ENCODE measurements at places on chromosomes 16 and 17. TPM values are rescaled to one million over a fixed set of nuclear protein-coding genes. Genes with fewer than 3 reads are reported as not detected.

GRCh38 chr16:58582971-58583765, 46.5 kb downstream of the CNOT1 start:
- H3K4me3 ChIP-seq: no peak overlapping the region
- no peaks in the 10 kb centered on the region for H3K27me3 ChIP-seq
- H3K36me3 ChIP-seq: peaks cover 31% of the 10 kb centered on the region
- peak; percentile 40 for DNase-seq
- no peak overlapping the region for H3K27ac ChIP-seq
- peaks cover 9% of the 10 kb centered on the region for H3K4me1 ChIP-seq

GRCh38 chr17:33838281-33838680, 416.8 kb upstream of the CCL2 start:
- no peak overlapping the region for H3K27ac ChIP-seq
- no peaks in the 10 kb centered on the region for H3K4me1 ChIP-seq
- DNase-seq: no peak
- no peaks in the 10 kb centered on the region for H3K36me3 ChIP-seq
- no peak overlapping the region for H3K4me3 ChIP-seq

DNA sequence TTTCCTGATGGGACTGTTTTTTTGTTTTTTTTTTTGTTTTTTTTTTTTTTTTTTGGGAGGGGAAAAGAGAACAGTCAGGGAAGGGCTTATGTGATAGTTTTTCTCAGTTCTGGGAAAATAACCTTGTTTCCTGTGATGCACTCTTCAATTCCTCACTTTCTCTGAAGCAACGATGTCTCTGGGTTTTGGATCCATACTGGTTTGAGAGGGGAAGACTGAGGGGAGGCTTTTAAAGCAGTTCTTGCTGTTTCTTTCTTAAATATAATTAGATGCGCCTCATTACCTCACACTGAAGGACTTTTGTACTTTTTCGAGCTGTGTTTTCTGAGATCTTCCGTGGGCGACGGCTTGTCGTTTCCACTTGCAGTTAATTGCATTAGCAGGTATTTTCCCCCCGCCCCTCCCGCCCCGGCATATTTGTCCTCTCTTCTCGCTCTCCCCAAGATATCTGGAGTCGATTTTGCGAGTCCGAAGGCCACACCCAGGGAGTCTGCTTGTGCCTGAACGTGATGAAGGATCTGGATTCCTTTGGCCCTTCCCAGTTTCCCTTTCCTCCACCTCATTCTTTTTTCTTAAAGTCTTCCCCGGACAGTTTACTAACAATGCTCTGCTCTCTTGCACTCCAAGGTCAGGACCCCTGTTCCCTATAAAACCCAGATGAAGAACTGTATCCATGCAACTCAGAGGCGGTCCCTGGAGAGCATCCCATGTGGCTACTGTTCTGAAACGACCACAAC, 125.2 kb upstream of the ZFHX3 start:
- H3K27ac ChIP-seq: peak overlapping the region; percentile 72
- H3K4me1 ChIP-seq: peaks cover 29% of the 10 kb centered on the region
- no peaks in the 10 kb centered on the region for H3K27me3 ChIP-seq
- H3K4me3 ChIP-seq: no peak overlapping the region
- H3K36me3 ChIP-seq: no peaks in the 10 kb centered on the region

DNA sequence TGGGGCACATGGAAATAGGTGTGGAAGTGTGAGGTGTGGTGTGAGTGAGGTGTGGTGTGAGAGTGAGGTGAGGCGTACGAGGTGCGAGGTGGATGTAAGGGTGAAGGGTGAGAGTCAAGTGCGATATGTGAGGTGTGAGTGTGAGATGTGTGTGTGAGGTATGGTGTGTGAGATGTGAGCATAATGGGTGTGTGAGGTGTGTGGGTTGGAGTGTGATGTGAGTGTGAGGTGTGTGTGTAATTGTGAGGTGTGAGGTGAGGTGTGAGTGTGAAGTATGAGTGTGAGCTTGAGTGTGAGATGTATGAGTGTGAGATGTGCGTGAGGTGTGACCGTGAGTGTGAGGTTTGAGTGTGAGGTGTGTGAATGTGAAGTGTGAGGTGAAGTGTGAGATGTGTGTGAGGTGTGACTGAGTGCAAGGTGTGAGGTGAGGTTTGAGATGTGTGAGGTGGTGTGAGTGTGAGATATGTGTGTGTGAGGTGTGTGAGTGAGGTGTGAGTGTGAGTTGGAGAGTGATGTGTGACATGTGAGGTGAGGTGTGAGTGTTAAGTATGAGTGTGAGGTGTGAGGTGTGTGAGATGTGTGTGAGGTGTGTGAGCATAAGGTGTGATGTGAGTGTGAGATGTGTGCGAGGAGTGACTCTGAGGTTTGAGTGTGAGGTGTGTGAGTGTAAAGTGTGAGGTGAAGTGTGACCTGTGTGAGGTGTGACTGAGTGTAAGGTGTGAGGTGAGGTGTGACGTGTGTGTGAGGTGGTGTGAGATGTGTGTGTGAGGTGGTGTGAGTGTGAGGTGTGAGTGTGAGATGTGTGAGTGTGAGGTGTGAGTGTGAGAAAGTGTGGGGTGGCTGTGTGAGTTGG, 354.0 kb downstream of the FOXL1 start:
- H3K27ac ChIP-seq: peak overlapping the region; percentile 91
- DNase-seq: no peak
- peaks cover 49% of the 10 kb centered on the region for H3K4me1 ChIP-seq

- H3K4me3 ChIP-seq: no peak overlapping the region
- no peaks in the 10 kb centered on the region for H3K36me3 ChIP-seq
- no peak for DNase-seq
- no peak overlapping the region for H3K27ac ChIP-seq
- H3K4me1 ChIP-seq: no peaks in the 10 kb centered on the region
- no peaks in the 10 kb centered on the region for H3K27me3 ChIP-seq
These were observed 482.8 kb downstream of the CDH13 start for GRCh38 chr16:83109490-83110125.

The C16orf54 gene
- not detected for polyA plus RNA-seq

DNA sequence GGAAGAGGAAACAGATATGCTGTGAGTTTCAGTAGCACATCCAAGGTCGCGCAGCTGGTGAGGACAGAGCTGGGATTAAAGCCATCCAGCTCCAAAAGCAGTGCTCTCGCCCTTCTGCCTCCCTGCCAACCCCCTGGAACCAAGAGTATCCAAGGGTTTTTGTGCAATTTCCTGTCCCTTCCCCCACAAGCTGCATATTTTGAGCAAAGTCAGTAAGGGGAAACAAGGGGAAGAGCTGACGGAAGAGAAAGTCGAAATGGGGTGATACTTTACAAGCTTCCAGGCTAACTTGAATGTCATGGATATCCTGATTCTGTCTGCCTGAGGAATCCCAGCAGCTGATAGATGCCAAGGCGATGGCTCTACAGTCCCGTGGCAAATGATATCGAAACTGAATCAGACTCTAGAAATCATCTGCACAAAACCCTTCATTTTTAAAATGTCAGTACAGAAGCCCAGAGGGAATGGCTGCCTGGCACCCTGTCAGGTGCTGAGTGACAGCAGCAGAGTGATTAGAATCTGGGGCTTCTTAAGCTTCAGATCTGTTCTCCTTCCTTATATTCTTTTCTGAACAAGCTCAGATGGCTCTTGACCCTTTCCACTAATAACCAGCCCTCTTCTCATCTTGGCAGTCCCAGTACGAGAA, 42.9 kb upstream of the TEKT3 start:
- H3K4me1 ChIP-seq: peaks cover 3% of the 10 kb centered on the region
- no peak overlapping the region for H3K4me3 ChIP-seq
- H3K36me3 ChIP-seq: no peaks in the 10 kb centered on the region

The TVP23A gene
- polyA plus RNA-seq: not detected

DNA sequence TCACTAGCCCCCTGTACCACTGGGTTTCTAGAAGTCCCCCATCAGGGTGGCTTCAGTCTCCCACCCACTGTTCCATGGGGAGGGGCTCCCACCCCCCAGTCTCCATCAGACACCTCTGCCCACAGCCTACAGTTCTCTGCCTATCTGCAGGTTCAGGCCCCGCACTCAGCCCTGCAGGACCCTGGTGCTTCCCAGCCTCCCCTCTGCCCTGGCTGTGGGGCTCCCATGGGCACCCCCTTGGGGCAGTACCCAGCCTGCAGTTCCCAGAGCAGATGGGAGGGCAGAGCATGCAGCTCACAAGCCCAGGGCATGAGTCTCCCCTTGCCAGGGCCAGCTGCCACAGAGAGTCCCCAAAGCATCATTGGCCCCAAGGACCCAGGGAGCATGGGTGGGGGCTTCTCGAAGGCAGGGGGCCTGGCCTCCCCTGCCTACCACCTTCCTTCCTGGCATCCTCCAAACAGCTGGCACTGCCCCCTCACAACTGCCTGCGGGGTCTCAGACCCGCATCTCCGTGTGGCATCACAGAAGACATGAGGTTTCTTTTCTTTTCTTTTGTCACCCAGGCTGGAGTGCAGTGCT, 2.8 kb upstream of the MRPL28 start:
- H3K27ac ChIP-seq: no peak overlapping the region
- no peak for DNase-seq
- no peak overlapping the region for H3K4me3 ChIP-seq
- peaks cover 7% of the 10 kb centered on the region for H3K36me3 ChIP-seq

Data from endothelial cell of umbilical vein (primary cell).